Psoas muscle (tissue), 8 donors: ENCODE measurements at places on chromosomes 11 and 22.

- DNase-seq, result peak; percentile 89
Measured at GRCh38 chr22:26585104-26585790, 4.7 kb downstream of the TPST2 start.

- DNase-seq, result no peak
Measured at GRCh38 chr11:34259087-34259486, 98.7 kb downstream of the ABTB2 start.

DNA sequence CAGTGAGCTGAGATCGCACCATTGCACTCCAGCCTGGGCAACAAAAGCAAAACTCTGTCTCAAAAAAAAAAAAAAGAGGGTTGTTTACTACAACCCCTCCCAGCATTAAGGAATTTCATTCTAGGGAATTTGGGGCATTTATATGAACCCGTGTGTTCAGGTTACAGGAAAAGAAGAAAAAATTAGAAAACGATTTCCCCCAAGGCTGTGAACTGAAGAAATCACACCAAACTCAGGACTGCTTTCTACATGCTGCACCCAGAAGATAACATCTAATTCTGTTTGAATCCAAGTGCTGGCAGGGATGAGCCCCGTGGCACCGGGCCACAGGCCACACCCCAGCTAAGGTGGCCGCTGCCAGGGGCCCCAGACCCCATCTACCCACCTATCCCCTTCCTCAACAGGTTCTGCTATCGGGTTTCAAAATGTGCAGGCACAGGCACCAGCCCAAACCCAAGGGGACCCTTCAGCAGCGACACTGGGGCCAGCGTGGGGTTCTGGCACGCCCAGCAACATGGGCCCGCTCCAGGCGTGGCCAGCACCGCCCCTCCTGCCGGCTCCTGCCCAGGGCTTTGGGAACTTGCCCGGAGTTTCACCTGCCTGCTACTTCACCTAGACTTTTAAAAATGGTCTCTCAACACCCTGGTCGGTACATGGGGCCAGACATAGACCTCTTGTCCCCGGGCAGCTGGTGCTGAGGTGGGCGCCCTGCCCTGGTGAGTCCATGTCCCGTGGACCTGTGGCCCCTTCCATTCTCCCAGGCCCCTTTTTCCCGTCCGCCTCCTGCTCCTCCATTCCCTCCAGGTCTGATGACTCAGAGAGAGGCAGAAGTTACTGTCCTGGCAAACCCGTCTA lies 11.8 kb downstream of the CELSR1 start:
- no peak for DNase-seq

- DNase-seq, result no peak
Measured at GRCh38 chr22:37211075-37211865, 1.0 kb downstream of the SSTR3 start.

DNA sequence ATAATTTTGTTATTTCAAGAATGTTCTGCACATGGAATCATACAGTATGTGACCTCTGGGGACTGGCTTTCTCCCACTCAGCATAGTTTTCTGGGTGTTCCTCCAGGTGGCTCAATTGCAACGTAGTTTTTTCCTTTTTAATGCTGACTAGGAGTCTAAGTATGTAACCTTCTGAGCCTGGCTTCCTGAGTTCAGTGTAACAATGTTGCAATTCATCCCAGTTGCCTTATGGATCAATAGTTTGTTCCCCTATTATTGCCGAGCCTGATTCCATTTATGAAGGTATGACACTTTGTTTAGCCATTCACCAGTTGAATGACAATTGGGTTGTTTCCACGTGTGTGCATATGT lies 128.3 kb downstream of the CRYBB2 start:
- DNase-seq, result no peak

- no peak for DNase-seq
Measured at GRCh38 chr11:46682773-46683752, 17.4 kb downstream of the ARHGAP1 start.

- no peak for DNase-seq
Measured at GRCh38 chr11:74949753-74950137, 679 bp downstream of the SPCS2 start.

- DNase-seq, result no peak
Measured at GRCh38 chr11:86175191-86175590, 69.4 kb upstream of the EED start.

DNA sequence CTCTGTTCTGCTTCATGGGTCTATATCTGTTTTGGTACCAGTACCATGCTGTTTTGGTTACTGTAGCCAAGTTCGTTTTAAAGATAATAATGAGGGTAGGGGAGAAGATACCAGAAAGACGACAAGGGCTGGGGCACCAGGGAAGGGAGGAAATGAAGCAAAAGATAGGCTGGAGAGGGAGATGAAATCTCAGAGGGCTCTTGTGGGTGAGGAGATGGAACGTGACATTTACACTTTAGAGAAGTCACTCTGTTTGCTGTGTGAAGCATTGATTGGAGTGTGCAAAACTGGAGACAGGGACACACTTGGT lies 33.5 kb downstream of the OR4D9 start:
- no peak for DNase-seq

DNA sequence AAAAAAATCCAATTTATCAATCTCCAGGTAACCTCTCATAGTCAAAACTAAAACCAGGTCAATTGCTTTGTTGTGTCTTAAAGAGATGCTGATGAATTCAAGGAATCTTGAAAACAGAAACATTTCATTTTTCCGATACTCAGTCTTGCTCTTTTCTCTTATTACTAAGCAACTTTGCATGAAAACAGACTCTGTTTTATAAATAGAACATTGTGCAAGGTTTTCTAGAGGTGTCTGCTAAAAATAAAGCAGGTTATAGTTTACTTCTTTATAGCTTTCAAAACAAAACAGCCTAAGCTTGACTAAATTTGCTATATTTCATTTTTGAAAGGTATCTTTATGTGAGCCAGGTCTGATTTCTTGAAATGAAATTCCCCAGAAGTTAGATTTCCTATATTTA lies 109.3 kb downstream of the ARL14EP start:
- no peak for DNase-seq

DNA sequence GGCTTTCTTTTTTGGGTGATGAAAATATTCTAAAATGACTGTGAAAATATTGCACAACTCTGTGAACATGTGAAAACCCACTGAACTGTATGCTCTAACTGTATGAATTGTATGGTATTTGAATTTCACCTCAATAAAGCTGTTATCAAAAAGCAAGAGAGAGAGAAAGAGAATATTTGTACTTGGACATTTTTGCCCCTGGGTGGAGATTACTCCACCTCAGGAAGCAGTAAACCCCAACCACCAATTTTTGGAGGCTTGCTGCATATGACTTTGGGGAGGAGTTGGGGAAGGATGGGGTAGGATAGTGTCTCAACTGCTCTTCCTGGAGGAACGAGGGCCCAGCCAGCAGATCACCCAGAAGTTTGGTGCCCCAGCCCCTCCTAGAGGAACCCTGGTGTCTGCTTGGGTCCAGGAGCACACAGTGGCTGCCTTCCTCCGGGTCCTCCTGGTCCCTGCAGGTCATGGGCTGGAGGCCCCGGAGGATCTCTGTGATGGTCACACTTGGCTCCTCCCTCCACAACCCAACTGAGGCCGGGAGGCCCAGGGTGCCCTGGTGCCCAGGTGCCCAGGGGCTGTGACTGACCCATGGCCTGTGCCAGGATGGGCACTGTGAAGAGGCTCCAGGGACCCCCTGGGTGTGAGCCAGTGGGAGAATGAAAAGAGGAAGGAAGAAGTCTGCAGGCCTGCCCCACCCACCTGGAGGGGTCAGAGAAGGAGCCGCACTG lies 15.3 kb upstream of the PICK1 start:
- DNase-seq, result no peak

GRCh38 chr11:2521081-2521732 lies 76.4 kb downstream of the KCNQ1 start:
- peak; percentile 33 for DNase-seq

DNA sequence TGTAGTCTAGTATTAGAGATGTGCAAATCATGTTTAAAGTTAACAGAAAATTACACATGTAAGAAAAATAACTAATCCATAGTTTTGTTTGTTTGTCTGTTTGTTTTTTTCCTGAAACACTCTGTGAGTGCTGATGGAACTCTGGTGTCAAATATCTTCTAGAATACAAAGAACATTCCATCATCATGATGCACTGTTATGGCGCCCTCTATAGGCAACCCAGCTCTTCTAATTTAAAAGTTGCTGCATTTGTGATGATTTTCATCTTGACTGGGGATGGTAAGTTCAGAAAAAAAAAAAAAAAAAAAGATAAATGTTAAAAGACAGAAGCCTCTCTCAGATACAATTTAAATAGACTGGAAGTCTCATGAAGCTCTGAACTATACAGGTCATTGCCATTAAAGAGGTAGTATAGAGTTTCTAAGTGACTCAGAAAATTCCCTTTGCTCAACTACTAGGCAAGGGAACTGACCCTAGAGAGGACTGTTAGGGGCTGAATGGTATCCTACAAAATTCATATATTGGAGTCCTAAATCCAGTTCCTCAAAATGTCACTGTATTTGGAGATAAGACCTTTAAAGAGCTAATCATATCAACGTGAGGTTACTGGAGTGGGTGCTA lies 597.2 kb upstream of the ANO3 start:
- no peak for DNase-seq

DNA sequence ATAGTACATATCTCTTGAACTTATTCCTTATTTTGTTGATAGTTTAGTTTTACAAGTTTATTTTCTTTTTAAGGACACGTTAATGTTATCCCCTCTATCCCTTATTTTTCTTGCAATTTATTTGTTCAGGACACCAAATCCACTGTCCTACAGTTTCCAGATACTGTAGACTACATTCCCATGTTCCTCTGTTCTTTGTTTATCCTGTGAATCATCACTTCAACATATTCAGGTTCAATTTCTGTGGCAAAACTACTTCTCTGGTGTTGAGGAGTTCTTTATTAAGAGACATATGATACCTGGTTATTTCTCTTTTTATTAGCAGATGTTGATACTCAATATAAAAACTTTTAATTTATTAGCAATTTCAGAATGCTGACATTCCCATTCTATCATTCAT lies 72.8 kb upstream of the CLNS1A start:
- no peak for DNase-seq

- DNase-seq, result no peak
Measured at GRCh38 chr11:34890812-34891211, 25.4 kb downstream of the APIP start.

DNA sequence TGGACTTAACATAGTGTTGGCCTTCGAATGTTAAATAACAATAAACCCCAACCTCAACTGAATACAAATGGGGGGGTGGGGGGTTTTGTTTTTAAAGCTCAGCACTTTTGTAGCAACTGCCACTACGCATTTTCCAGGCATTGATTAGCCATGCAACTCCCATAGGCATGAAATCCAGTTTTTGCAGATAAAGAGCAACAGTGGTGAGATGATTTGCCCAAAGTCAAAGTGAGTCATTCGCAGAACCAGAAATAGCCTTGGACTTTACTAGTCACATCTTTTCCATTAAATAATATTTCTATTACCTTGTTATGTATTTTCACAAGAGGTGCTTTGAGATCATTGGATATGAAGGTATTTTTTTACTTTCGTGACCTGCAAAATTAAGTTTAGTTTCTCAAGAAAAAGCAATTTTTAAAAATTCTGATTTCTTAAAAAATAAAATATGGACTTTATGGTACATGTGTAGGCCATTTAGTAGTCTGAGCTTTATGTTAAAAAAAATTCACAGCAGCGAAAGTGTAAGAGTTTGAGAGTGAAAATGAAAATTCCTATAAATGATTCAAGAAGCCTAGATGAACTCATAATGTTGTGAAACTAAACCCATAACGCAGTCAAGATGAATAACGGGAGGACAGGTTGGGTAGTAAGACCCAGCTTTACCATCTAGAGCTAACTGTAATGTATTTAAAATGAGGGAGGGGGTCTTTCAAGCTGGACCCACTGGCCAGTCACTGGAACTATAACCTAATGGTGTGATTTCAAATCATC lies 1.9 kb upstream of the PHF21A start:
- no peak for DNase-seq

GRCh38 chr22:34917239-34917638 lies 148.7 kb upstream of the ISX start:
- DNase-seq, result no peak

- no peak for DNase-seq
Measured at GRCh38 chr11:100203789-100204188, 483.3 kb upstream of the ARHGAP42 start.

- DNase-seq, result no peak
Measured at GRCh38 chr11:121048464-121049233, 24.7 kb downstream of the TBCEL start.

GRCh38 chr11:90639461-90639993 lies 416.7 kb upstream of the CHORDC1 start:
- no peak for DNase-seq

GRCh38 chr22:41417622-41418390 lies 28.8 kb downstream of the TOB2 start:
- peak; percentile 99 for DNase-seq

DNA sequence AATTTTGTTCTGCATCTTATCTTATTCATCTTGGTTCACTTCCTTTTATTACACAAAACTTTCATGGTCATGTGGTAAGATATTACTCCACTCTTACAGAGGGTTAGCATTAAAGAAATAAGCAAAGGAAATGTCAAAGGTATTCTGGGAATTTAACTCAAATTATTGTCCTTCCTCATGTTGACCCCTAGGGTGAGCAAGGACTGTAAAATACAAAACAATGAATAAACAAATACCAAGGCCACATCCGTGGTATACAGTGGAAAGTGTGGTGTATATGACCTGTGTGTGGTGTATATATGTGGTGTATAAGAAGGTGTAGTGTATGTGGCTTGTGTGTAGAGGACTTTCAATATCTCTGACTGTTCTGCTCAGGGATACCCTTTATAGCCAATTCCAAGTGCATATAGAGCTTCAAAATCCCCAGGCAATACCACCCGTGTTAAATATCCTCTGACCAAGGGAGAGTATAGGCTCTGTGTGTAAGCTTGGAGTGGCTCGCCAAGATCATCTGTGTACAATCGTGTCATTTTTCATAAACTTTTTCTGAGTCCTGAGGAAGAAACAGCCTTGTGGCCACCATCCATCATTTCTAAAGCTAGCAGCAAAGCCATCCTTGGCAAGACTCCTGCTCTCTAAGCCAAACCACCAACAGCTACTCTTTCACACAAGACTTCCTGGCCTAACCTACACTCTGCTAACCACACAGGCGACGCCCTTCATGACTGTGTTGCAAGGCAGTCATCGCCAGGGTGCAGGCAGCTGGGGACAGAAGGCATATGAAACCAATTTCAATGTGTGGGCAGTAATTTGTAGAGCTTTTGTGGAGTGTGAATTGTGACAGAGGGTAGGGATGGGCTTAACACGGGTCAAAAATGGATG lies 548.0 kb downstream of the ETS1 start:
- peak; percentile 52 for DNase-seq

GRCh38 chr11:123072762-123073161 lies 10.8 kb upstream of the HSPA8 start:
- no peak for DNase-seq

DNA sequence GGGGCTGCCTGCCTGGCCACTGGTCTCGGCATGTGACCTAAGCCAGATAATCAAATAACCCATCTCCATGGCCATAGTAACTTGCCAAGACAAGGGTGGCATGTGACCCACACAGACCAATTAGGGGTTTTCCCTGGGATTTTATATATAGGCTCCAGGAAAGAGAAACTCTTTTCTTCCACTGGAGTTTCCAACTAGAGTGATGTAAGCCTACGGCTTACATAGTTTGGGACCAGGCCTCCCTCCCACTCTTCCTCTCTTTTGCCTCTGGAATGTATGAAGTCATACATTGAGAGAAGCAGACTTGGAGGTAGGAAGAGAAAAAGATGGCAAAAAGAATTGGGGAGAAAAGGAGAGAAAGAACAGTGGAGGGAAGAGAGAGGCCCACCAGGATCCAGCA lies 84.6 kb upstream of the LDLRAD3 start:
- no peak for DNase-seq

GRCh38 chr11:33564856-33565453 lies 135.7 kb downstream of the C11orf91 start:
- DNase-seq, result no peak
